Cortex of kidney (tissue), 1 donor: ENCODE measurements at places on chromosomes 2 and 18.

- no peak for DNase-seq
Measured at GRCh38 chr2:8458503-8459459, 223.1 kb upstream of the ID2 start.

- DNase-seq: no peak
Measured at GRCh38 chr2:161745866-161746614, 121.8 kb downstream of the SLC4A10 start.

DNA sequence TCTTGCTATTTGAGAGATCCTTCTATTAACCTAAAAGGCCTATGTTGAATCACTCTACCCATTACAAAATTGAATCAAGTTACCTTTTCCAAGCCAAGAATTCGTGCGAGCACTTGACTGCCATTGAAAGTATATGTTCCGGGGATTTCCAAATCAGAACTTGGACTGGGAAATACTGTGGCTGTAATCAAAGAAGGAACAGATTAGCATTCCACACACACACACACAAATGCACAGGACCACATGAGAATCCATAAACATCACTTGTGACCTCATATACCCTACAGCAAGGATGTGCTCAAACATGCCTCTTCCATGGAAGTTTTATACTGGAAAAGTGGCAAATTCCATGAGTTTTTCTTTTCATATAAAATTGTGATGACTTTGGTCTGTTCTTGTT is 86.0 kb downstream of the ABCA12 start:
- DNase-seq: no peak

DNA sequence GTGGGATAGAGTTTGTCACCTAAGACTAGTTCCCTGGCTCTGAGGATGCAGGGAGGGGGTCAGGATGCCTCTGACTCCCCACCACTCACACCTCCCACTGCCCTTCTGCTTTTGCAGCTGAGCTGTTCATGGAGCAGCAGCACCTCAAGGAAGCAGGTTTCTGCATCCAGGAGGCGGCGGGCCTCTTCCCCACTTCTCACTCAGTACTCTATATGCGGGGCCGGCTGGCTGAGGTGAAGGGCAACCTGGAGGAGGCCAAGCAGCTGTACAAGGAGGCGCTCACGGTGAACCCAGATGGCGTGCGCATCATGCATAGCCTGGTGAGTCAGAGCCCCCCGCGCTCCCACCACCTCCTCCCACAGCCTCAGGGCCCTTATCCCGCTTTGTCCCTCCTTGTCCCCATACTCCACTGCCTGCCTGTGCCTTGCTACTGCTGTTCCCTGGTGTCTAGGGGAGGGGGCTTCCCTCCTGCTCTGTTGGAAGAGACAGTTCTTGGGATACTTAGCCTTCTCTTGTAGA is 94.4 kb downstream of the STPG4 start:
- DNase-seq: no peak

GRCh38 chr18:47050468-47050867 is 15.0 kb upstream of the ELOA2 start:
- DNase-seq: no peak

DNA sequence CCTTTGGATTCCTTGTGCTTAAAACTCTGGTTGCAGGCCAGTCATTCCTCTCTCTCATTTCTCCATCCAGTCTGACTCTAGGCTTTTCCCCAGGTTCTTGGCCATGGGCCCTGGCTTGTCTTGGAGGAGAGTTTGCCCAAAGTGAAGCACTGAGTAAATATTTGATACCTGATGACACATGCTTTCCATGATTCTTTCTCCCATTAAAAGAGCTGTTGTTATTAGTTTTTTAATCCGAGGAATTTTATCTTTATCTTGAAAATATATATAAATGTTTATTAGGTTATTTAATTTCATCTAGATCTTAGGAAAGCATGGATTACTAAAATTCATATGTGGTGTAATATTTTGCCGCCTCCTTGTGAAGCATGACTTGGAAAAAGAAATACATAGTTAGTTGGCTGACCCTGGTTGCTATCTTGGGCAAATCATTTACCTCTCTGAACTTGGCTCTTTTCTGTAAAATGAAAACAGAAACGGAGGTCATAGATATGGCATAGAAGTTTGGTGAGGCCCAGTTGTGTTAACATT is 650.1 kb downstream of the SLC4A3 start:
- DNase-seq: no peak

DNA sequence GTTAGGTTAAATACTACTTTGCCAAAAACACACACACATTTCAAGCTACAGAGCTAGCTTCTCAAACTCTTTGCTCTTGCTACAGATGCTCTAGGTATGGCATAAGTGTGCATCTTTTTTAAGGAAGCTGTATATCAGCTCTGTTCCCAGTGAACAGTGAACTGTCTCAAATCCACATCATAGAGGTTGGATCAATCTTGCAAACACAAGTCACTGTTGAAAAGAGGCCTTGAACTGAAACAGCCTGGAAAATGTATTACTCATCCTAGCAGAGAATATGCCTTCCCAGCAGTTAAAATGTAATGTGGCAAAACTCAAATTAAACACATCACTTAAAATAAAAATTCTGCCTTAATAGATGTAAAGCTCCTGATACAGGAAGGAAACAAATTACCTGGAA is 151.8 kb downstream of the WDPCP start:
- DNase-seq: no peak

DNA sequence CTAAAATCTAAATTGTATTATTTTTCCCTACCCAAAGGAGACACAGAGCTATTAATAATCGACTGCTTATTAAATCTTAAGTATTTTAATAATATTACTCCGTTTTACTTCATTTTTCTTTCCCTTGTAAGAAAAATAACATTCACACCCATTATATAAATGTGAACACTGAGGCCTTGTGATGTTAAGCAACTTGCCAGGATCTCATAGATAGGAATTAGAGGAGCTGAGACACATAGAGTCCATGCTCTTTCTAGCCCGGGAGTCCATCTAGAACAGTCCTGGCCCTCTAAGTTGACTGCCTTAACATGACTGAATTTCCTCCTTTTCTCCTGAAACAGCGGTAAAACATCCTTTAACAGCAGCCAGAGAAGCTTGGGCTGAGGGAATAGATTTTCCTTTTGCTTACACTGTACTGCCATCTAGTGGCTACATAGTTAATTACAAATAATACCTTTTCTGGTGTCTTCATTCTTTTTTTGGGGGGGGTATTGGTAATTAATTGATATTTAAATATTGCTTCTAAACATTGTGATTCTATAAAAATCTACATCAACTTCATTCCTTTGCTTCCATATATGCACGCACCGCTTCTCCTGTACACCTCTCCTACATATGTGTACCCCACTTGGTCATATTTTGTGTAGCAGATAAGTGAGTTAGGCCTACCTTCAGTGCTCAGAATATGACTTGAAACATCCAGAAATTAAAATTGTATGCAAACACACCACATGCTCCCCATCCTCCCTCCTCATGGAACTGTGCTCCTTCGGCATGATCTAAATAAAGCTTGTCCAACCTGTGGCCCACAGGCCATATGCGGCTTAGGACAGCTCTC is 125.8 kb upstream of the HNMT start:
- no peak for DNase-seq

- DNase-seq: no peak
Measured at GRCh38 chr18:39403121-39403520, 1837.5 kb upstream of the CELF4 start.

- DNase-seq: no peak
Measured at GRCh38 chr2:26414311-26414710, 12.6 kb downstream of the DRC1 start.
